ENCODE measurements at places on chromosomes 2 and 18.

GRCh38 chr18:6781796-6782195 lies 52.3 kb downstream of the ARHGAP28 start:
- no peak for DNase-seq

DNA sequence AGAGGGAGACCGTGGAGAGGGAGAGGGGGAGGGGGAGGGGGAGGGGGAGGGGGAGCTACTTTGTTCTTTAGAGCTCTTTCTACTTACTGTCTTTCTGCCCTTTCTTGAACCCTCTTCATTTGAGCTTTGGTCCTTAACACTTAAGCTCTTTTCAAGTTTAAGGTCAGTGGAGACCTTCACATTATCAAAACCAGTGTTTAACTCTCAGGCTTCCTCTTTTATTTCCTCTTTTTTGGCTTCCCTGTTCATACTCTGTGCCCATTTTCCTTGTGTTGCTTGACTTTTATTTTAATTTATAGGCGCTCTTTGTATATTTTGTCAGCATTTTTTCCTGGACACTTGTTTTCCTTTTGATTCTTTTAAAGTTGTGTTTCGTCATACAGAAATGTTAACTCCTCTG lies 37.1 kb downstream of the ACSL3 start:
- no peak for DNase-seq

DNA sequence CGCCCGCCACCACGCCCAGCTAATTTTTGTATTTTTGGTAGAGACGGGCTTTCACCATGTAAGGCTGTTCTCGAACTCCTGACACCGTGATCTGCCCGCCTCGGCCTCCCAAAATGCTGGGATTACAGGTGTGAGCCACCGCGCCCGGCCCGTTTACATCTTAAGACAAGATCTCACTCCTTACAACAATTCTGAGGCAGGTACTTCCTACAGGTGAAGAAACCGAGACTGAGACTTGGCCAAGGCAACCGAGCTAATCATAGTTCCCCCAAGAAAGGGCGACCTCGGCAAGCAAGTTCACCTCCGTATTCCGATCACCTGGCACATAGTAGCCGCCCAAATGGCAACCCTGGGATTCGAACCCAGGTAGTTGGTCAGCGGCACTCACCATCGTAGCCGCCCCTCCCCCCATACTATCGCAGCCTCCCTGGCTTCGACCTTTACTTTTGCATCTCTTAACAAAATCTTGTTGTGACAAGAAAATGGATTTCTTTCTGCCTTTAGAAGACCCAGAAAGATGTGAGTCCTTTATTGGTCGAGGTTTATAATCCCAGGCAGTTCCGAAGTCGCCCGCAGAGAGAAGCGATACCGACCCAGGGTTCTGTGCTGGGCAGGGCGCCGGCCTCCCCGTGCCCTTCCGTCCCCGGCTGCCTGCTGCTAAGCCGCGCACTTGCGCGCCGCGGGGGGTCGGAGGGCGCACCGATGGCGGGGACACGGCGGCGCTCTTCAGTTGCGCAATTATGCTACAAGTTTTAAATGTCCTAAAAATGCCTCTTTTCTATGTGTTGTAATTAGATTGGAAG lies 1.1 kb upstream of the FZD5 start:
- DNase-seq: no peak

DNA sequence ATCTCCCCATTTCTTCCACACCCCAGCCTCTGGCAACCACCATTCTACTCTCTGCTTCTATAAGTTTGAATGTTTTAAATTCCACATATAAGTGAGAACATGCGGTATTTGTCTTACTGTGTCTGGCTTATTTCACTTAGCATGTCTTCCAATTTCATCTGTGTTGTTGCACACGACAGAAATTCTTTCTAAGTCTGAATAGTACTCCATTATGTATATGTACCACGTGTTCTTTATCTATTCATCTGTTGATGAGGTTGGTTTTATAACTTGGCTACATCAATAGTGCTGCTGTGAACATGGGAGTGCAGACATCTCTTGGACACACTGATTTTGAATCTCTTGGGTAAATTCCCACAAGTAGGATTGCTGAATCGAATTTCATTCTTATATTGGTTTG lies 31.8 kb upstream of the MTX2 start:
- DNase-seq: no peak

- DNase-seq: no peak
Observed at GRCh38 chr2:201786471-201786870, 5.7 kb upstream of the ALS2 start.

GRCh38 chr18:74521068-74521725 lies 13.1 kb upstream of the CNDP1 start:
- no peak for DNase-seq

DNA sequence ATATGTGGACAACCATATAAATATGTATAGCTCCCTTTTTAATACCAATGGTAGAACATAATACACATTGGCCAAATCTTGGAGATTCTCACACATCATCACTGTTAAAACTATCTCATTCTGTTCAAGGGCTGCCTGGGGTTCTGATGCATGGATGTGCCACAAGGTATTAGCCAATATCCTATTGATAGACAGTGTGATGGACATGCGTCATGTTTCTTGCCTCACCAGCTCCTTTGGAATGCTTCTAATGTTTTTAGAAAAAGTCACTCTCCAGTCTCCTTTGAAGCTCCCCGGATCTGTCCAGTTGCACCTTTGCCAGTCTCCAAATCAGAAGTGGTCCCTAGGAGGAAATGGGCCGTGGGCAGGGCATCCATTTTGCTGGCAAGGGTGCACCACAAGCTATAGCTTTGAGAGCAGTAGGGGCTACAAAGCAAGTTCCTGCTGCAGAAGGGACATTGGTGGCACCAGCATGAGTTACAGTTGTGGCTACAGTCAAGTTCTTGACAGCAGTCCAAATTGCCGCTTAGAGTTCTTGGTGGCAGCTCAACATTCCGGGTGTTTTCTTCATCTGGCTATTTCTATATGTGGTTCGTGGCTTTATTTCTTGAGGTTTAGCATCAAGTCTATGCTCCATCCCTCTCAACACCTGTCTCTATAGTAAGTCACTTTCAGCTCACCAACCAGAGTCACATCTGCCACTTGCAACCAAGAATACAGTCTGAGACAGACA lies 25.1 kb upstream of the ATRAID start:
- DNase-seq: no peak

DNA sequence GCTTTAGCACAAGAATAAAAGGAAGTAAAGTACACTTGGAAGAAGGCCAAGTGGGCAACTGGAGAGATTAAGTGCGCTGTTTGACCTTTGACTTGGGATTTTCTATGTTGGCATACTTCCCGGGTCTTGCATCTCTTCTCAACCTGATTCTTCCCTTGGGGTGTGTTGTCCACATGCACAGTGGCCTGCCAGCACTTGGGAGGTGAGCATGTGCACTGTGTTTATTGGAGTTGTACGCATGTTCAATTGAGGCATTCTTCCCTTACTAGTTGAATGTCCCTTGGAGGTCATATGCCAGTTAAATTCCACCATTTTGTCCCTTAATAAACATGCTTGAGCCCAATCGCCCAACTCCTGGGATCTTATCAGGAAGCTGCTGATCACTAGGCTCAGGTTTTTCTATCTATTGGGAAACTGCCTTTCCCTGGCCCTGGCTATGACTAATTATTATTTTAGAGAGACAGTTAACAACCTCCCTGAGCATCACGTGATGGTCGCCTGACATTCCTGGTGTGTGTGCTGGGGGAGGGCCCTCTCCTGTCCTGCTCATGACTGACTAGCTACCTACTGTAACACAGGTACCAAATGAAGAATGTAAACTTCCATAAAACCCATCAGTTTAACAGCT lies 62.5 kb upstream of the RAPGEF4 start:
- no peak for DNase-seq

DNA sequence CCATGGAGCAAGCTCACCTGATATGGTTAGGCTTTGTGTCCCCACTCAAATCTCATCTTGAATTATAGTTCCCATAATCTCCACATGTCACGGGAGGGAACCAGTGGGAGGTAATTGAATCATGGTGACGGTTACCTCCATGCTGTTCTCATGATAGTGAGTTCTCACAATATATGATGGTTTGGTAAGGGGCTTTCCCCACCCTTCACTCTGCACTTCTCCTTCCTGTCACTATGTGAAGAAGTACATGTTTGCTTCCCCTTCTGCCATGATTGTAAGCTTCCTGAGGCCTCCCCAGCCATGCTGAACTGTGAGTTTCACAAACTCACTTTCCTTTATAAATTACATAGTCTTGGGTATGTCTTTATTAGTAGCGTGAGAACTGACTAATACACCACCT lies 435.7 kb upstream of the ID2 start:
- DNase-seq: no peak

DNA sequence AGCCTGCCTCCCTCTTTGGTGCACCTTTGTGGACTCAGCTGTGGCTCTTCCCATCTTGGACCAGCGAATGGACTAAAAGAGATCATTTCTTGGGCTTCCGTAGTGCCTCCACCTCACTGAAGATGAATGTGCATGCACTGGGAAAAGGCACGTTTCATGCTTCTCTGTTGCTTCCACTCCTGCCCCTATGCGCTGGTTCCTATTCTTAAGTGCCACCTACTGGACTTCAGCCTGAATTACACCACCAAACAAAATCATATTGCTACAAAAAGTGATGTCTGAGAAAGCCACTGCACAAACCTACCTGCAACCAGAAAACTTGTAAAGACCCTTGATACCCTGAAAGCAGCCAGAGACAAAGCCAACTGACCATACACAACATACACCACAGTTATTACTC lies 695.6 kb downstream of the TSN start:
- DNase-seq: no peak

DNA sequence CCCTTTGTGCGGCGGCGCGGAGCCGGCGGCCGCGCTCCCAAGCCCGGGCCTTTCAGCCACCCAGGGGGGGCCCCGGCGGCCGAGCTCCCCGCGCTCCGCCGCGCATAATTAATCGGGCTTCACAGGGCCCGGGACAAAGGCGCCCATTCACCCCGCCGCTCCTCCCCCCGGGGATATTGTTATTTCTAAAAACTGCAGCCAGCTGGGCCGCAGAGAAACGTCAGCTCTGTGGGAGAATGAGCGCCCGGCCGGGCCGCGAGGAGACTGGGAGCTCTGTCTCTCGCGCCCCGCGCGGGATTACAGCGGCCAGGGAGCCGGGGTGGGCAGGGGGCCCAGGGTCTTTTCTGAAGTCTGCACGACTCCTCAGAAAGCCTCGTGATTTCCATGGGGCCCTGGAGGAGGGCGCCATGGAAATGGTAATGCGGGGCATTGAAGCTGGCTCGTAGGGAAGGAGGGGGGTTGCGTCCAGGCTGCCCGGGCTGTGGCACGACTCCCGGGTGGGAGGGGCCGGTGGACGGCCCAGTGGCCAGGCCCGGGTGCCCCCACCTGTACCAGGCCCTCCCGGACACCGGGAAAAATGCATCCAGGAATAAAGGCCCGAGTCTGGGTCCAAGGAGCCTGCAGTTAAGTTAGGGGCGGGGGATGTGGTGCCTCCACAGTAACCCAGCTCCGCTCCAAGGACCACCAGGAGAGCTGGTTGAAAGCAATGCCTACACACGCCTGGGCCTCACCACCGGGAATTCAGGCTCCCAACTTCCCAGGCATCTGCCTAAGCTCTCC lies 125.3 kb downstream of the ZFP36L2 start:
- no peak for DNase-seq

- DNase-seq: no peak
Observed at GRCh38 chr2:107012714-107013306, 126.8 kb upstream of the ST6GAL2 start.

- DNase-seq: no peak
Observed at GRCh38 chr2:223847410-223847809, 10.0 kb upstream of the AP1S3 start.

All from activated T-cell treated with anti-CD3 and anti-CD28 coated beads for 4 hours (primary cell).